ENCODE measurements at places on chromosomes 7 and 10.

DNA sequence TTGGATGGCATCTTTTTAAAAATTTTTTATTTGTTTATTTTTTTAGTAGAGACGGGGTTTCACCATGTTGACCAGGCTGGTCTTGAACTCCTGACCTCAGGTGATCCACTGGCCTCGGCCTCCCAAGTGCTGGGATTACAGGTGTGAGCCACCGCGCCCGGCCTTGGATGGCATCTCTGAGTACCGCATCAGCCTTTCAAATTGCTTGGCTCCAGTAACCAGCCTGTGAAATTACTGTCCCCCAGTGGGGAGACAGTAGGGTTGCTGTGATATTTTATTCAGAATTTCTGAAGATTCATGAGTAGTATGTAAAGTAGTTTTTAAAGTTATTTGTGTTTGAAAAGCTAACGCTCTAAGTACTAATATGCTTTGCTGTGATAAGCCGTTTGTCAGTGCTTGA, 1.2 kb downstream of the NUB1 start:
- no peak for DNase-seq

GRCh38 chr7:33815336-33815735, 90.0 kb upstream of the BMPER start:
- no peak for DNase-seq

DNA sequence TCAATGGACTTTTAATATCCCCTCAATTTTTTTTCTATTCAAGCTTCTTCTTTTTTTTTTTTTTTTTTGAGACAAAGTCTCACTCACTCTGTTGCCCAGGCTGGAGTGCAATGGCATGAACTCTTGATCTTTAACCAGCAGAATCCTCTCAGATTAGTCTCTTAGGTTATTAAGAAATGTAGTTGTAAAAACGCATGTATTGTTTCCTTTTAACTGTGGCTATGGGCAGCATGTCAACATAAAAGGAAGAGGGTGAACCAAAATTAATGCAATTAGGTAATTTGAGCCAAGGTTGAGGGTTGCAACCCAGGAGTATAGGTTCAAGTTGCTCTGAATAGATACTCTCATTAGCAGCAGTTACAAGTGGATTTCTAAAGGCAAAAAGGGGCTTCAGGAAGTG, 4.3 kb upstream of the GSTO1 start:
- DNase-seq, result no peak

DNA sequence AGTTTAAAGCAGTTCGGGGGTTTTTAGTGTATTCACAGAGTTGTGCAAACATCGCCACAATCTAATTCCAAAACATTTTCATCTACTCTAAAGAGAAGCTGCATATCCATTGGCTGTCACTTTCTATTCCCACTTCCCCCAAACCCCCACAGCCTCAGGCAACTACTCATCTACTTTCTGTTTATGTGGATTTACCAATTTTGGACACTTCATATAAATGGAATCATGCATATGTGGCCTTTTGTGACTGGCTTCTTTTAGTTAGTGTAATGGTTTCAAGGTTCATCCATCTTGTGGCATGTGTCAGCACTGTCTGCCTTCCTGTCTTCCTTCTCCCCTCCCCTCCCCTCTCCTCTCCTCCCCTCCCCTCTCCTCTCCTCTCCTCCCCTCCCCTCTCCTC, 78.5 kb upstream of the FZD1 start:
- DNase-seq, result no peak

GRCh38 chr7:27133409-27134231, 3.1 kb upstream of the HOXA4 start:
- DNase-seq, result no peak

GRCh38 chr10:118963341-118963740, 66.2 kb upstream of the NANOS1 start:
- no peak for DNase-seq

- no peak for DNase-seq
These were observed 18.3 kb downstream of the GOT1 start for GRCh38 chr10:99412099-99412498.

DNA sequence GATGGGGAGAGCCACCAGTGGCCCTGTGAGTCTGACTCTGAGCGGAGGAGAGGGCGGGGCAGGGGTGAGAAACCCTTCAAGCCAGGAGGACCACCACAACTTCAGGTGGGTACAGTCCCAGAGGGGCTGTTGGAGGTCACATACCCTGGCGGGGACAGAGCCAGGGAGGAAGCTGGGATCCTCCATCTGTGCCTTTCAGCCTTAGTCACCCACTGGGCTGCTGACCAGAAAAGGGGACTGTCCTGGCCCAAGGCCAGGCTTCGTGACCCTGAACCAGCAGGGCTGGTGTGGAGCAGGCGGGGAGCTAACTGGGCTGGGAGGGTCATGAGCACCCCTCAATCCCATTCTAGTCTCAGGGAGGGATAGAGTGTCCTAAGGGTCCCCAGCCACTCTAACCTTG, 1.5 kb upstream of the CALHM3 start:
- DNase-seq, result no peak

DNA sequence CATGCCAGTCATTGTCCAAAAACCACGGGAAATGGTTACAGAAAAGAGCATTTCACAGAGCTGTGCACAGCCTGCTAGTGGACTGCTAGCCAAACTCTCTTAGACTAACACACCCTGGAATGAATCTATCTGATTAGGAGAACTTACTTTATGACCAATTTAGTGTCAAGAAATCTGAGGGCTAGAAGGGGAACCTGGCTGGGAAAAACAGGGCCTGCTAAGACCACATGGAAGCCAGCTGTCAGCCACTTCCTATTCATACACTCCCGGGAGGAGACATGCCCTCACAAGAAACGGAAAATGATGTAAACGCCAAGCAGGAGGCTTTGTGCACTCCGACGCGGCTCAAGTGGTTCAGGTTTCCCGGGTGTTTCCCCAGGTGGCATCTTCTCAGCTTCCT, 54.8 kb downstream of the MPP7 start:
- no peak for DNase-seq

GRCh38 chr10:124149189-124150042, 56.0 kb upstream of the CHST15 start:
- no peak for DNase-seq
